ENCODE measurements at places on chromosomes 13 and 19. TPM values are rescaled to one million over a fixed set of nuclear protein-coding genes. Genes with fewer than 3 reads are reported as not detected.

GRCh38 chr13:40190641-40191100 lies 475.8 kb downstream of the FOXO1 start:
- DNase-seq: peak; percentile 79

DNA sequence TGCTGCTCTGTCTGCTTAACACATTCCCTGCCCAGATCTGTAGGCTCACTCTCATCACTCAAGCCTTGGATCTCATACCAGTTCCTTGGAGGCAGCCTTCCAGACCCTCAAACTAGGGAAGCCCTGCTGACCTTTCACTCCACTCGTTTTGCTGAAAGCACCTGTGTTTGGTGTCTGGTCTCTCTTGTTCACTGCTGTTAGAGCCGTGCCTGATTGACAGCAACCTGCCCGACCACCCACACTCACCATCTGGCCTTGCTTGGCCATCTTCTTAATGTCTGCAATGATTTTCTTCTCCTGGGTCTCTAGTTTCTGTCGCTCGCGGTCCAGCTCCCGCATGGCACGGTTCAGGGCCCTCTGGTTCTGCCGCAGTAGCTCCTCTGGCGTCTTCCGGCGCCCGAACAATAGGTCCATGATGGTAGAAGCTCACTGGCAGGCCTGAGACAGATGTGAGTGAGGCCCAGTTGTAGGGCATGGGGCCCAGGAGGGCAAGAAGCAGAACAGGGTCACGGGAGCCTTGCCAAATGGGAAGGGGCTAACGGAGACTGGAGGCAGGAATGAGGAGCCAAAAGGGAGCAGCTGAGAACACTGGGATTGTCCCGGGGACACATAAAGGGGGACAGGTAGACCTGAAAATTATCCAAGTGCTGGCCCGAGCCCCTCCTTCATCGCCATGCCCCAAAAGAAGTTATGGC lies 959 bp downstream of the CHMP2A start:
- DNase-seq: no peak

The TMEM255B gene
- 0.61 TPM for total RNA-seq

The CLDN10 gene
- not detected for total RNA-seq

GRCh38 chr13:38862443-38862842 lies 128.2 kb downstream of the STOML3 start:
- no peak for DNase-seq

The SERPINE3 gene
- total RNA-seq: not detected

DNA sequence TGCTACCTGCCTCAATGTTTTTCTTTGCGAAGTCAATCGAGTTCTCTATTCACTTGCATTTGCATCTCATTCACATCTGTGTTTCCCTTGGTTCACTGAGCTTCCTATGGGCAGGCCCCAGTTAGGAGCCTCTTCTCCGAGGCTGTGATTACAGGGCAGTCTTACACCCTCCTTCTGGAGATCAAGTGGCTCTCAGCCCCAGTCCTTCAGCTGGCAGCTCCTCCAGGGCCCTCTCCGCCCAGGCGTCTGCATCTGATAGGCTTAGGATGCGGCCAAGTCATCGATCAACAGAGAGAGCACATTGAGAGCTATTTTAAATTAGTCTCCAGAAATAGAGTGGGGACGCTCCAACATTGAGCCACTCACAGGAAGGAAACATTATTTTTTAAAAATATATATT lies 44.2 kb downstream of the MBNL2 start:
- DNase-seq: no peak

- DNase-seq: no peak
Observed at GRCh38 chr19:1290703-1291651, 5.3 kb downstream of the EFNA2 start.

- DNase-seq: no peak
Observed at GRCh38 chr13:35953537-35954206, 177.5 kb downstream of the DCLK1 start.

The SIGLEC8 gene
- total RNA-seq: not detected

DNA sequence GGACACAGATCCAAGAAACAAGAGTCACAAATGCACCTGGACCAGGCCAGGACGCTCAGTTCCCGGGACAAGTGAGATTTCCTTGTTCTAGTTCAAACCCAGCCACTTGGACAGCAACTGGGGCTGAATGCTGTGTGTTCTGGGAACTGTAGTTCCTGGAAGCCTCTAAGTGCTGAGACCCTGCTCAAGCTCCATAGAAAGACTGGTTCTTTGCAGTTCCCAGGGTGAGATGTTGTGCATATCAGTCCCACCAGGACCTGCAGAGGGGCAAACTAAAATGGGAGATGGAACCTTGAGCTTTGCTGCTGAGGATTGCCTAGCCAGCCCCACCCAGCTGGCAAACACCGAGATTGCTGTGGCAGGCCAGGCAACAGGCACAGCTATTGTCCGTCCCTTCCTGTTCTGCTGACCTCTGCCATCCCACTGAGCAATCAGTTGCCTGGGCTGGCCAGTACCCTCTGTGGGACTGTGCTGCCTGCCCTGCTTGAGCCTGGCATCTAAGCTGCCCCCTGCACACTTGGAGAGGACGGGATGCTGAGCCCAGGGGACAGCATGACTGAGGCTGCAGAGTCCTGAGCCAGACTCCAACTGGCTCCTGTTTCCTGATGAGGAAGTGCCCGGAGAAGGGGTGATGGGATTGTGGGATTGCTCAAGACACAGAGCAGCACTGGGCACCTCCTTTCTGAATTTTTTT lies 1.4 kb upstream of the GIPC1 start:
- no peak for DNase-seq

The ITGBL1 gene
- not detected for total RNA-seq

- DNase-seq: no peak
Observed at GRCh38 chr13:22717036-22717435, 463.7 kb upstream of the SGCG start.

GRCh38 chr13:44498969-44499368 lies 77.2 kb downstream of the TSC22D1 start:
- DNase-seq: no peak

- DNase-seq: peak; percentile 53
Observed at GRCh38 chr19:13764821-13765394, 586 bp downstream of the MRI1 start.

- no peak for DNase-seq
Observed at GRCh38 chr19:3233831-3234230, 9.4 kb downstream of the CELF5 start.

The ZNF525 gene
- 14.5 TPM for total RNA-seq

- DNase-seq: no peak
Observed at GRCh38 chr13:48962281-48962680, 13.4 kb upstream of the FNDC3A start.

DNA sequence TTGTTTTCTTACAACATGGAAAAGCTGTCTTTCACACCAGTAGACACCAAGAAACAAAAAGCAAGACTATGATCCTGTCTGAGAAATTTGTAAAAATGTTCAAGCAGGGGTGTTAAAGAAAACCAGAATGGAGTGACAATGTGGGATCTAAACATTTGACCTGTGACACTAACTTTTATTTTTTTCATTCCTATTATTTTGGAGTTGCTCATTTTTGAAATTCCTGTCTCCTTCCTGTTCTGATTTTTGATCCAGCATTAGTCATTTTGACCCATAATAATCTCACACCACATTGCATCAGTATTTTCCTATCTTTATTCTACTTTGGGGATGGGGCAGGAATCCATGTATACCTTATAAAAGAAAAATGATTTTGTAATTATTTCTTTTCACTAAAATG lies 164.2 kb downstream of the DLEU7 start:
- no peak for DNase-seq

DNA sequence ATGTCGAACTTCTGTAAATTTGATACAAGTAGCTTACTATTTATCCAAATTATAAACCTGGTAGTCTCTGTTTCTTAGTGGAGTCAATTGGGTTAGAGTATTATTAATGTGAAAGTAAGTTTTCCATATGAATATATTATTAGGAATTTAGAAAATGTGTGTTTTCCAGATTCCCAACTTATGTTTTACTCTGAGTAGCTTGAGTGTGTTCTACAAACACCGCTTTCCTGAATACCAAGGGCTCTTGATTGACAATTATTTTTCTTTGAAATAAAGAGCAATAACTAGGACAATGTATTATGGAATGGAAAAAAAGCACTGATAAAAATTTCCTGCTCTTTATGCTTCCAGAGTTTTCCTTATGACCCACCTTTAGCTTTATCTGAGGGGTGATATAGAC lies 233.6 kb downstream of the POSTN start:
- no peak for DNase-seq

- DNase-seq: no peak
Observed at GRCh38 chr13:108227651-108228272, 9.6 kb downstream of the ABHD13 start.

- DNase-seq: peak; percentile 54
Observed at GRCh38 chr19:7294558-7295212, 471 bp upstream of the INSR start.

GRCh38 chr13:85520445-85520844 lies 278.8 kb downstream of the SLITRK6 start:
- no peak for DNase-seq
